ENCODE measurements at places on chromosomes 7 and 10. TPM values are rescaled to one million over a fixed set of nuclear protein-coding genes. Genes with fewer than 3 reads are reported as not detected.

The ZNF853 gene
- 3.0 TPM for total RNA-seq

The MMD2 gene
- not detected for total RNA-seq

The RET gene
- 0.09 TPM for total RNA-seq

The SFTPA1 gene
- total RNA-seq: not detected

The SPDYE2 gene
- total RNA-seq: 0.08 TPM

The KLF14 gene
- total RNA-seq: 0.08 TPM

The RPEL1 gene
- total RNA-seq: not detected

DNA sequence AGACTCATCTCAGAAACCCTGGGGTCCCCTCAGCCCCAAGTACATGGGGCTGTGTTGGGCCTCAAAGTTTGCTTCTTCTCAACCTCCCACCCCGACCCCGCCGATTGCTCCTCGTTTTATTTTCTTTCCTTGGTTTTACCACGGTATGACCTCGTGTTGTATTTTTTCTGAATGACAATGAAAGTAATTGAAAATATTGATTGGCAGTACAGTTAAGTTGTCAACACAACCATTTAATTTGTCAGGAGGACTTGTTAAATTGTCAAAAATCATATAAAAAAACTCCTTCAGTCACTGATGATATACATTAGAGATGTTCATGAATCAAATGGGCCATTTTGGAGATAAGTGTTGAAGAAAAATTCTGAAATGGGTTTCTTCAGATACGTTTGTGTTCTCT, 520.7 kb downstream of the LRMDA start:
- no peak for DNase-seq

DNA sequence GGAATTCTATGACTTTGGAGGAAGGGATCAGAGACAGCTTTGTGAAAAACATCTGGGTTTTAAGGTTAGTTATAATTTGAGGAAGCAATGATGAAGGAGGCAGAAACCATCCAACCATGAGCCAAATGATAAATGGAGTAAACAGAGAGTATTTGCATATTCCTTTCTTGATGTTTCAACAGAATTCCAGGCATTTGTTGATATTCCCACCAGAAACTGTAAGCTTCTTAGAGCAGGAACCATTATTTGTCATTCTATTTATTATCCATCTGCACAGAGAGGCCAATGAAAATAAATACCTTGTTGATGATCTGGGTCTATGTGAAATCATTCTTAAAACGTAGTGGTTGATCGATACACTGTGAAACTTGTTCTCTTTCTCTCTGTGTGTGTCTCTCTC, 715.3 kb downstream of the INHBA start:
- DNase-seq: no peak

DNA sequence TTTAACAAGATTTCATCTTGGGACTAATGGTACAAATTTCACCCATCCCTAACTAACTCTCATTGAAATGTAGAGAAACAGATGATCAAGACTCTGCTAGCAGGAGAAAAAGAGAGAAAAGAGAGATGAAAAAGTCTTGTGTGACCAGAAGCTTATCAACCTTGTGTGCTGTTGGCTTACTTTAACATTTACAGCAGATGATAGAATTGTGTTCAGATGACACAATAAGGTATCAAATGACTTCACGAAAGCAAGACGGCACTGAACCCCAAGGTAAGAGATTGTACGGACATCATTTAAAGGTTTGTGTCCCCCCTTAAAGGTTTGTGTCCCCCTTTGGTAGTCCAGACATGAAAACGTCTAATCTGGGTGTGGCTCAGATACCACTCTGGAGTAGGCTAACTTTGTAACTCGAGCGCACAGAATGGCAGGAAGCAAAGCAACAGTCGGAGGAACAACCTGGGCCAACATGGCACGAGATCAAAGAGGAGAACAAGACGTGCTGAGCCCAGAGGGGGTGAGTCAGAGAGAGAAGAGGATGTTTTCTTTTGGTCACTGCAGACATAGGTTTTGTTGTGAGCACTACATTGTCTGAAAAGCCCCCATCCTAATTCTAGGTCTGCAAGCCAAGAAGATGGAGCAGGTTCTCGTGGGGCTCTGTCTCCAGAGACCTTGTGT, 10.4 kb upstream of the LMBR1 start:
- DNase-seq: no peak

DNA sequence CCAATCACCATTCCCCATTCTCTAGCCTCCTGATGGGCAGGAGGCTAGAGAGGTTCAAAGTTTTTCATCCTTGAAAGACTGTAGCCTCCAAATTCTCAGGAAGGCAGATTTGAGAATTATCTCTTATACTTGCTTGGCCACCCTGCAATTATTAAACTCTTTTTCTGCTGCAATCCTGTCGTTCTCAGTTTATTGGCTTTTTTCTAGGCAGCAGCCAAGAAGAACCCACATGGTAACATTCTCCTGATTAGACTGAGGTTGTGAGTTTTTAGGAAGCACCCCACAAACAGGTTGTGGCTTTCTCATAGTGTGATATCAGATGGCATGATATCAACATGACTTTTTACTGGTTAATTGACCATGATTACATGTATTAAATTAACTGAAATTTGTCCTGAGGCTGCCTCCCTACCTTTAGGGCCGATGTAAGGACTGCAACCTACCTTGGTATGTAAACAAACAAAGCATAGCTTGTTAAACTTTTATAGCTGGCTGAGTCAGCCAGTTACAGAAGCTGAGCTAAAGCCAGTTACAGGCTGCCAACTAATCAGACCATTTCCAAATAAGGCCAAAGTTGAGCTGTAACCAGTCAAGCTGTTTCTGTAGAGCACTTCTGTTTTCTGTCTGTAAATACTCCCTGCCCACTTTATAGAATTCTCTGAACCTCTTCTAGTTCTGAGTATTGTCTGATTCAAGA, 3.2 kb upstream of the ZNF248 start:
- DNase-seq: no peak

DNA sequence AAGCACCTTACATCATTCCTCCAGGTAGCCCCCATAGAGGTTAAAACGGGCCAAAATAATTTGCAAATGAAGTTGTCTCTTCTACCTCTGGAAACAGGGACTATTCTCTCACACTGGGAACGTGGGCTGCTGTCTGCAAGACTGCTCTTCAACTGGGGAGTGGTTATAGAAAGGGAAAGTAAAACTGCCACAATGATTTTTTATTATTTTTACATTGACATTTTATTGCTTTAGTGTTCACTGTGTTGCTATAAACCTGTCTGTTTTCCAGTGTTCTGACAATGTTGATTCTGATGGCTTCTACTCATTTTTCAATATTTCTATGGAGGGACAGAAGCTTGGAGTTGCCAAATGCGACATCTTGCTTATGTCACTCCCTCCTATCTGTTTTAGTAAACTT, 115.1 kb upstream of the ANTXRL start:
- DNase-seq: no peak

- DNase-seq: no peak
These were observed 451.5 kb upstream of the SEMA3D start for GRCh38 chr7:85638394-85638793.

DNA sequence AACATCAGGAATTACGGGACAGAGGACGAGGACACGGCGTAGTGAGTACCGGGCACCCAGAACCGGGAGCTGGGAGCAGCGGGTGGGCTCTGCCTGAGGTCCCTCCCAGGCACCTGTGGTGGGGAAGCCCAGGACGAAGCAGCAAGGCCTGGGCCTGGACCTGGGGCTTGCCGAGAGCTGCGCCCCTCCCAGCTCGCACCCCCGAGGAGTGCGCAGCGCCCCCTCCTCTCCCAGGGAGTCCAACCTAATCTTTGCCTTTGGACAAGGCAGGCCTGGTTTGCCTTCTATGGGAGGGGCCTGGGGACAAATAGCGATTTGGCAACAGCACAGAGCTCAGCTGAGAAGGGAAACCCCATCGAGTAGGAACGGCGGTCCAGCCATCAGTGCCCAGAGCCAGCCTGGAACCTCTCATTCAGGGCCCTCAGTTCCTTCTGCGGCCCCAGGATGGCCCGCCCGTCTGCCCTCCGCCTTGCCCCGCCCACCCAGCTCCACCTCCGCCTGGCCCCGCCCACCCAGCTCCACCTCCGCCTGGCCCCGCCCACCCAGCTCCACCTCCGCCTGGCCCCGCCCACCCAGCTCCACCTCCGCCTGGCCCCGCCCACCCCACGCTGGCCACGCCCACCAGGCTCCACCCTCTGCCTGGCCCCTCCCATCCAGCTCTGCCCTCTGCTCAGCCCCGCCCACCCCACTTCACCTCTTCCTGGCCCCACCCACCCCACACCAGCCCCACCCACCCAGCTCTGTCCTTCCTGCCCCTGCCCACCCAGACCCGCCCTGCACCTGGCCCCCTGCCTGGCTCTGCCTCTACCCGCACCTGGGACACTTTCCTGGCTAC, 32.5 kb upstream of the KNDC1 start:
- DNase-seq: no peak

DNA sequence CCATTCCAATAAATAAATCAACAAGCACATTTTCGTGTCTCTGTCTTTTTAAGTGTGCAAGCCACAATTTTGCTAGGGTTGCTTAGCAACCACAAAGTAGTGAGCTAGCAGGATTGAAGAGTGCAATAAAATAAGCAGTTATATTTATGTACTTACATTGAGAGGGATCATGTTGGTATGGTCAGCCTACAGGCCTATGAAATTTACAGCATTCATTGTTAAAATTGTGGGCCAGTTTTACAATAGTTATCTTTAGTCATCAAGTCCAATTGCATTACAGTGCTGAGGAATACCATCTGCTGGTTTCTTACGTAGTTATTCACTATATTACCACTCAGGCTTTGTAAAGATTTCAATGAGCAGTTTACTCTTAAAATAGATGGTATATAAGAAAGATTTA, 192.5 kb upstream of the POT1 start:
- DNase-seq: no peak

DNA sequence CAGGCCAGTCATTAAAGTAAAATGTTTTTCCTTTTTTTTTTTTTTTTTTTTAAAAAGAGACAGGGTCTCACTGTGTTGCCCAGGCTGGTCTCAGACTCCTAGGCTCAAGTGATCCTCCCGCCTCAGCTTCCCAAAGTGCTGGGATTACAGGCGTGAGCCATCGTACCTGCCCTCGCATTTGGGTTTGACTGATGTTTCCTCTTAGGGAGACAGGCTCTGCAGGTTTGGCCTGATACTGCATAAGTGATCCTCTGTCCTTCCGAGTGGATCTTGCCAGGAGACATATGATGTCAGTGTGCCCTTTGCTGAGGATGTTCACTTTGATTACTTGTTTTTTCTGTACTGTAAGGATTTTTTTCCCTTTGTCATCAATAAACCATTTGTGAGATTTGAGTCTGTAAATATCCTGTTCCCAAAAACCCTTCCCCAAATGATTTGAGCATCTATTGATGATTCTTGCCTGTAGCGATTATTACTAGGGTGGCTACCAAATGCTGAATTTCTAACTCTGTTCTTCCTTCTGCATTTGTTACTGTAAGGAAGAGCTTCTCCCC, 19.7 kb downstream of the LIMK1 start:
- DNase-seq: no peak

- no peak for DNase-seq
These were observed 91.2 kb downstream of the GTF2IRD1 start for GRCh38 chr7:74544706-74545469.

GRCh38 chr10:856416-857157, 74.9 kb downstream of the LARP4B start:
- no peak for DNase-seq

- DNase-seq: no peak
These were observed 9.5 kb upstream of the RBM20 start for GRCh38 chr10:110634527-110635209.

- DNase-seq: no peak
These were observed 119.1 kb upstream of the PFKP start for GRCh38 chr10:2948127-2948854.

DNA sequence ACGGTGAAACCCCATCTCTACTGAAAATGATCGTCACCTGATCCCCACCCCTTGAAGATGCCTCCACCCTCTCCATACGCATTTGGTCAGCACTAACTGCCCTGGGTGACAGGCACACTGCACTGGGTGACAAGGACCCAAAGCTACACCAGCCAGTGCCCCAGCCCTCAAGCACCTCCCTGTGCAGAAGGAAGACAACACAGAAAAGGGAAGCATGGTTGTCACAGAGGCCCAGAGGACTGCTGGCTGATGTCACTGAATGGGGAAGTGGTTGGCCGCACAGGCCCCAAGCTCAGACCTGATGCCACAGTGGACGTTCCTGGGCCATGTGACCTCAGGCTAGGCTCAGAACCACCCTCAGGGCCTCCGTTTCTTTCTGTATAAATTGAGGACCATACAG, 4.2 kb upstream of the PILRA start:
- no peak for DNase-seq

DNA sequence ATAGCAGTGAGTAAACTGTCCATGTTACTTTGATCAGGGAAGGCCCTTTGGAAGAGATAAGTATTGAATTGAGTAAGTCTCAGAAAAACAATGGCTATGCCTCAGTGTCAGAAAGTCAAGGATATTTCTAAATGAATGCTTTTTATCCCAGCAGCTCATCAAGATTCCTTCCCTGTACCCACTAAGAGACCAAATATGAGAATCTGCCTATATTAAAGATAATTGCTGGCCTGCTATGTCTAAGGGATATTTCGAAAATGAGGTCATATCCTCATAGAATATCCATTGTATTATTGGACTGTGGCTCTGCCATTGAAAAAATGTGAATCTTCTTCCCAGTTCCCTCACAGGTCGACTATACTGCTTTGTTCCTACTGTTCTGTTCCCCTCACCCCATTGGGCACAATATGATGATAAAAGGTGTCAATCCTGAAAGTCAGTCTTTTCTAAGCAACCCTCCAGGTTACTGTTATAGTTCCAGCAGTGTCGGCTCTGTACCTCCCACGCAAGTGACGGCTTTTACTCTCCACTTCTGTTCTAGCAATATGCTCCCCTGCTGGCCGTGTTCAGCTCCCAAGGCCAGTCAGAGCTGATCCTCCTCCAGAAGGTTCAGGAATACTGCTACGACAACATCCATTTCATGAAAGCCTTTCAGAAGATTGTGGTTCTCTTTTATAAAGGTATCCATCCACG, 51.7 kb downstream of the BZW2 start:
- no peak for DNase-seq

DNA sequence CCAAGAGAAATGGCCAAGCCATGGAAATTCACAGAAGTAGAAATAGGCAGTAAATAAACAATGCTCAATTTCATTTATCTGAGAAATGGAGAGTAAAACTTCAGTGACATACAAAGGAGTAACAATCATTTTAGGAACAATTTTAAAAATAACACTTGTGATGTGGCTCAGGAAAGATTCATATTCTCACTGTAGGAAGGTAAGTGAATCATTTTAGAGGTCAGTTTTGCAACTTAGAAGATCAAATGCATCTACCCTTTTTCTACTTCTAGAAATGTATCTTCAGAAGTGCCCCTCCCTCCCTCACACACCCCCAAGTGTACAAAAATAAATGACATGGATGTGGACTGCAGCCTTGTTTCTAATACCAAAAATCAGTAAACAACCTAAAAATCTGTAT, 78.3 kb downstream of the ALOX5 start:
- DNase-seq: no peak

DNA sequence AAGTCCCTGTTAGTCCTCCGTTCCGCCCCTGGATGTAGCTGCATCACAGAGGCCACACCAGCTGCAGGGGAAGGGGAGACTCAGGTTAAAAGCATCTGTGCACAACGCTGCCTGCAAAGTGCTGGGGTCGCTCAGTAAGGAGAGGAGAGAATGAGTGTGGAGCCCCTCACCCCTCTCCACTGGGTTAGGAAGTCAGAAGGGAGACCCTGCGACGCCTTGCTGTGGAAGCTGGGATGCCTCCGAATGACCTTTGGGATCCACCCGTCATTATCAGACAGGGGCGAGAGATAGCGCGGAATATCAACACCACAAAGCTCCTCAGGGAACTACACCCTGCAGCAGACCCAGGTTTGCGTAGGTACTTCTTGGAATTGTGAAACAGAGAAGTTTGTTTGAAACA, 167.7 kb upstream of the SHH start:
- no peak for DNase-seq
